Stimulated activated CD8-positive, alpha-beta memory T cell treated with anti-CD3 and anti-CD28 coated beads, Interleukin-12 subunit alpha, Interleukin-12 subunit beta, amount 100 ng/mL, for 1 hour (primary cell): ENCODE measurements at places on chromosomes 12 and 14.

- no peak for DNase-seq
Observed at GRCh38 chr14:93017898-93018297, 94.9 kb downstream of the CHGA start.

GRCh38 chr12:119781804-119782203 lies 95.3 kb downstream of the CIT start:
- no peak for DNase-seq

- no peak for DNase-seq
Observed at GRCh38 chr12:26786491-26786864, 46.5 kb downstream of the ITPR2 start.

GRCh38 chr14:61379639-61380184 lies 58.3 kb downstream of the PRKCH start:
- no peak for DNase-seq

DNA sequence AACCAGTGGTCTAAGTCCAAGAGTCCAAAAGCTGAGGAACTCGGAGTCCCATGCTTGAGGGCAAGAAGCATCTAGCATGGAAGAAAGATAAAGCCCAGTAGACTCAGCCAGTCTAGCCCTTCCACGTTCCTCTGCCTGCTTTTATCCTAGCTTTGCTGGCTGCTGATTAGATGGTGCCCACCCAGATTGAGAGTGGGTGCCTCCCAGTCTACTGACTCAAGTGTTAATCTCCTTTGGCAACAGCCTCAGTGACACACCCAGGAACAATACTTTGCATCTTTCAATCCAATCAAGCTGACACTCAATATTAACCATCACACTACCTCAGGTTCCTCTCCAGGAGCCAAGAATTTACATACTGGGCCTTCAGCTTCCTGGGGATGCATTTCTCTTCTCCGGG lies 476.1 kb downstream of the FUT8 start:
- DNase-seq = no peak
